GM04503 (cell line): ENCODE measurements at places on chromosomes 7 and 10.

GRCh38 chr10:46014206-46014605, 16.2 kb downstream of the NCOA4 start:
- DNase-seq: no peak

DNA sequence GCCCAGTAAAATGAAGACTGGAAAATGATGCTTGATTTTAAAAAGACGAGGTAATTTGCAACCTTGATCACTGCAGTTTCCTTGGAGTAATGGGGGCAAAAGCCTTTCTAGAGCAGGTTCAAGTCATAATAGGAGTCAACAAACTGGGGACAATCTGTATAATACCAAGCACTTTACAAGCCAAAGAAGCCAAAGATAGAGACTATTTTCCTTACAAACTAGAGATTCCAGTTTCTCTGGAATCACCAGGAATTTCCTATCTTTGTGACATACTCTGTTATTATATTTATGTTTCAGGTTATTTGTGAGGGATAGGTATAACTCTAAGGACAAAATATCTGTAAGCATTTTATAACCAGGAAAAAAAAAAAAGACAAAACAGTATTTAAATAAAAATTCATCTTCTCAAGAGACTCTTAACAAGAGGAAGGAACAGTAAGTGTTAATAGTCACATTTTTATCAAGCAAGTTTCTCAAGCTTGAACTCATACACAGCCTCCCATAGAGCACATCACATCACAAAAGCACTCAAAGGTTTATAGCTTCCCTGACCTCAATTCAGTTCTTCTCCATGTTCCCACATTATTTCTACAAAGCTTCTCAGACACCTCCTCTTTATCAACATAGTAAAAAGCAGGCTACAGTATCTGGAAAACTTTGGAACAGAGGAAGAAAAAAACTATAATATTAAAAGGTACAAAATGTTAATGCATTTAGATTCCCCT, 18.9 kb downstream of the JMJD1C start:
- DNase-seq: no peak

DNA sequence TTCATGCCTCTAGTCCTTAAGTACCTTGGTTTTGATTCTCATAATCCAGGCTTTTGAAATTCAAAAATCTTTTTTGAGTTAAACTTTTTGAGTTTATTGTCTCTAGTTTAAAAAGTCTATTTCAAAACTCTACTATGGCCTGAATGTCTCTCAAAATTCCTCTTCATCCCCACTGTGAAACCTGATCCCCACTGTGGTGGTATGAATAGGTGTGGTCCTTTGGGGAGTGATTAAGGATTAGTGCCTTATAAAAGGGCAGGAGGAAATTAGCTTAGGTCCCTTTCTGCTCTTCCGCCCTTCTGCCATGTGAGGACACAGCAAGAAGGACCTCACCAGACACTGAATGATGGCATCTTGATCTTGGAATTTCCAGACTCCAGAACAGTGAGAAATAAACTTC, 44.1 kb upstream of the JAZF1 start:
- no peak for DNase-seq

DNA sequence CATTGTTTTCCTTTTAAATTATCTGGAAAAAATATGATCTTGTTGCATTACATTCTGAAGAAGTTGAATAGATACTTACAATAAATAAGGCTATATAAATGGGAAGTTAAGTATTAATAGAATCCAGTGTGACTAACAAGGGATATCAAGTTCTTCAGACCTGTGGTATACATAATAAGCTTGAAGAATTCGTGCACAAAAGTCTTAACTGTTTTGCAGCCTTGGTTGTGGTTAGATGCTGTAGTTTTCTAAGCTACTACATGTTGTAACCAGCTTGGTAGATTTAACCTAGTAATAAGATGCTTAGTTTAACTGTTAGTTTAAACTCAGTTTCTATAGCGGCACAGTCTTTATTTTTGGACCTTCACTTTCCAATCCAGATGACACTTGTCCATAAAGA, 106.2 kb upstream of the GLCCI1 start:
- no peak for DNase-seq
